Fibroblast of skin of right biceps (primary cell): ENCODE measurements at places on chromosomes 4 and X.

DNA sequence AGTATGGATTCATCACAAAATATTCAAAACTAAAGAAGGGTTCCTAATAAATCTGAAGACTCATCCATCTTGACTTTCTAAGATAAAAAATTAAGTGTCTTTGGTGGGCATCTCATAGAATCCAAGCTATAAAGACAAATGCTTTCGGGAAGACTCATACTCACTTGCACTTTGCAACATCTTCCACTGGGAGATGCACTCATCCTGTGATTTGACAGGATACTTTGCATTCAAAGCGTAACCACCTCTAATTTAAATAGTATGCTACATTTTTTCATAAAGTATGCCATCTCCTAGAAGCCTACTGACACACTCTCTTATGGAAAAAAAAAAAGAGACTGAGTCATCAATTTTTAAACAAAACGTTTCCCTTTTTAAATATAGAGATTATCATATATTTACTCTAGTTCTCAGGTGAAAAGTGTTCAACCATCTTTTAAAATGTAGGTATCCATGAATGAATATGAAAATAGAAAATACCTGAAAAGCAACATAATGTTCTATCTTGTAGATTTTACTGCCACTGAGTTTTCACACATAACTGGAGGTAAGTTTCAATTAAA lies 119.6 kb downstream of the KLHL13 start:
- DNase-seq: peak; percentile 14

DNA sequence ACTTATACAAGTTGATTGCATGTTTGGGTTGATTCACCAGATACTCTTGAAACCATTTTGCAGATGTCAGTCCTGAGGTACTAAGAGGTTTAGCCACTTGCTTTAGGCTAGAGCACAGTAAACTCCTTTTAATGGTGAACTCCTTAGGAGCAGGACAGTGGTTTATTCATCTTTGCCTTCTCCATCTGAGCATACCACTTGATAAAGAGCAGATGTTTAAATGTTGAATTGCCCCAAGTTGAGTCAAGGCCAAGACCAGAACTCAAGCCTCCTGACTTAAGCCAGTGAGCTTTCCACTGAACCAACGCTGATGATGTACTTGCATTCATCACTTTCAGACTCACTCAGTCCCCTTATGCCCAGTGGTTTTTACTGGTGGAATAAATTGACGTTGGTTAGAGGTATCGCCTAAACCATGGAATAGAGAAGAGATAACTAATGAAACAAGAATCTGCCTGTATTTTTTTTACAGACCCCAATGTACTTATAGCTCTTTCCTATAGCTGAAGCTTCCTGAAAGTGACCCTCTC lies 7.5 kb downstream of the DAPP1 start:
- DNase-seq: no peak

- DNase-seq: no peak
These were observed 1002.5 kb upstream of the INTU start for GRCh38 chr4:126630230-126630629.

DNA sequence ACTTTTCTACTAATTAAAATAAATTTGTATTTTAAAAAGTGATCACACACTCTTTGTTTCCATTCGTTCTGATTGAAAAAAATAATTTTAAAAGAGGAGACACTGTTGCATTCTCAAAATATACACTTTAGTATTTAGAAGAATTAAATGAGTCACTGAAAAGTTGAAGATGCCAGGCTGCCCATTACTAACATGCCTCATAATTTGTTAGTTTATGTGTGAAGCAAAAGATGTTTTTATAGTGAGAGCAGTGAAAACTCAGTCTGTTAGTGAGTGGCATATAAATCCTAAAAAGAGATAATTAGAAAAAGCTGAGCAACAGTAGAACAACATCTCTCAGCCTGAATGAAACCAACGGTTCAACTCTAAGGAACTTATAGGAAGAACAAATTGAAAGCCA lies 143.4 kb downstream of the CDS1 start:
- peak; percentile 28 for DNase-seq

DNA sequence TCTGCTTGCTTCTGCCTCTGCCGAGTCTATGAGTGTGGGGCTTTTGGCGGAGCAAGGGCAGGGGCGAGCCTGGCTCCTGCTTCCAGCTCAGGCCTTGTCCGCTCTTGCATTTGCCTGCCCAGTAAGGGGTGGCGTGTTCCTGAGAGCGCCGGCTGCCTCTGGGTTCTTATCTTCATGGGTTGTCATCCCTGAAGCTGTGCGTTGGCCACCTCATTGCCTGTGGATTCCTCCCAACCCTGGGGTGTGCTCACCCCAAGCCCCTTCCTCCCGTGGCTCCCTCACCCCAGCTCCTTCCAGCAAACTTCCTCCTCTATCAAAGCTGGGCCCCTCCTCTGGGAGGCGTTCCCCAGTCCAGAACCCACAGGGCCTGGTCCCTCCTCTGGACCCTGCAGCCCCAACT lies 17.5 kb downstream of the SH3BP2 start:
- DNase-seq: no peak

- no peak for DNase-seq
These were observed 3.9 kb upstream of the HAUS3 start for GRCh38 chr4:2245787-2246275.

DNA sequence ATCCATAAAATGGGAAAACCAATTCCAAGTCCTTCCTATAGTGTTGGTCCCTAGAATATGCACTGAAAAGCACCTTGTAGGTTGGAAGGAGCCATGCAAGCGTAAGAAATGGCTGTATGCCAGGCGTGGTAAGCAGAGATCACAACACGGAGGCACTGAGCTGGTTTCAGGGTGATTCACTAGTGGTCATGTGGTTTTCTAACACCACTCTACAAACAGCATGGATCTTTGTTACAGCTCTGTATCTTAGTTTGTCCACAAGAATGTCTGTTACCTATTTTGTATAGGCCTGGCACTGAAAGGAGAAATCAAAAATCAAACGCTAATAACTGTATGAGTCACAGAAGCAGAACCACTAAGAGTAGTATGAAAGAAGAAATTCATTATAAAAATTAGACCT lies 71.9 kb downstream of the MAGEB17 start:
- DNase-seq: peak; percentile 87

- no peak for DNase-seq
These were observed 18.4 kb upstream of the SORCS2 start for GRCh38 chr4:7173841-7174449.

DNA sequence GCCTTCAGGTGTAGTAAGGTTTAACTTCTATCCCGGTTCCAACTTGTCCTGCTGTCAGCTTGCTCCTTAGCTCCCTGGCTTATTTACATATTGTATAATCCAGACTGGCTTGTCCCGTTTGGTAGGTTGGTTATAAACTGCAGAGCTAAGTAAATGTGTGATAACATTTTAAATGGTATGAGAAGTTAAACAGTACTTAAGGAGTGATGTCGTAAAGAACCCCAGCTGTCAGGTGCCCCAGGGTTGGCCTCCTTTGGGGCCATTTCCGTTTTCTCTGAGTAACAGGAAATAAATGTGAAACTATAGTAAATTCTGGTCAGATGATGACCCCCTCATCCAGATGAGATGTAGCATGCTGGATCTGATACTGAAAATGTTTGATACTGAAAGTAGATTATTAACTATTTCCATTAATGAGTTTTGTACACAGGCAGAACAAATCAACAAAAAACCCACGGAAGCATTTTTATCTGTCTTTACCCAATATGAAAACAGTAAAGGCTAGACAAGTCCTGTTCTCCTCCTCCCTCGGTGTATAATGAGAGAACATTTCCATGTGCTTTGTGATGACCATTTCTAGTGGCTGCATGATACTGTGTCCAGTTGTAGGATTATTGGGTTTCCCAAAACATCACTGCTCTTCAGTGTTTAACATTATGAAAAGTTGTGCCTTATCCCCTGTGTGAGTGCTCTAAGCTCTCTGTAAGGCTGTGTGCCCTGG lies 22.4 kb downstream of the GAB1 start:
- peak; percentile 60 for DNase-seq
